Stimulated activated CD4-positive, alpha-beta T cell treated with anti-CD3 and anti-CD28 coated beads, Interleukin-1b, Interleukin-23, amount 100 ng/mL, for 4 hours (primary cell): ENCODE measurements at places on chromosomes 7 and 10.

DNA sequence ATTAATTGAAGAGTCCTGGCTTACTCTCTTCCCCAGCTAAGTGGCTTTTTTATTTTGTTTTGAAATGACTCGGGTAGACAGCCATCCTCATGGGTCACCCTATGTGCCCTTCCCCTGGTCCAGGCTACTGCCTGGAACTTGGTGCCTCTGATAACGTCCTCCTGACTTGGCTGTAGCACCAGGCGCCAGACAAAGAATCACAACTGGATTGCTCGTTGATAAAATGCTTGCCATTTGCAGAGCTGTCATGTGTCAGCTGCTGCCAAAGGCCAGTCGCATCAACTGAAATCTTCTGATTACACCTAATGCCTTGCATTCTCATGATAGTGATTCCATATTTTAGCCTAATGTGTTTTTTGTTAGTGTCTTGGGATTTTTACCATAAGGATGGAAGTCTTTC is 27.4 kb upstream of the ABLIM1 start:
- no peak for DNase-seq

DNA sequence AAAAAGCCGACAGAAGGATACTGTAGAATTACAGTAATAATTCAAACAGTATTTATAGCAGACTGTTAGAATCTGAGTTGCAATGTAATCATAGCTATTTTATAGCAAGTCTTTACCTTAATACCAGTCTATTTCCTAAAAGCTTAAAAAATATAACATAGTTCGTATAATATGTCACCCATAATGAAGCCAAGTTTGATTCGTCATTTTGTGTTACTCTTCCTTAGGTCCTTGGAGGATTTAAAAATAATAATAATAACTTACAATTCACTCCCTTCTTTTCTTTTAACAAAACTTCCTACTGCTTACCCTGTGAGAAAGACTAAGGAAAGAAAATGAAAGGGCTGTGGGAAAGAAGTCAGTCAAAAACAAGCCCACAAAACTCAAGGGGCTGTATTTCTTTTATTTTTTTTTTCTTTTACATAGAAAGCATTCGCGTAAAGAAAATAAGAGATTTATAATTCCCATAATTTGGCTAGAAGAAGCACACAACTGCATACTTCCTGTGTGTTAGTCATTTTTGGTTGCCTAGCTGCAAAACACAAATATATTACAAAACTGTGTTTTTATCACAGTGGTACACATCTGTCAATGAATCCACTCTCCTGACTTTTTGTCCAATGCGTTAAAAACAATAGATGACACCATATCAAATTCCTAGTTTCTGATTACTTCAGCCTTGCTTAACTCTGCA is 187.2 kb upstream of the CELF2 start:
- DNase-seq = no peak

GRCh38 chr7:144786522-144786921 is 49.3 kb downstream of the TPK1 start:
- DNase-seq = no peak

- no peak for DNase-seq
Observed at GRCh38 chr7:66189695-66190503, 15.2 kb upstream of the TPST1 start.

GRCh38 chr10:102313221-102313896 is 68.0 kb downstream of the GBF1 start:
- no peak for DNase-seq

- no peak for DNase-seq
Observed at GRCh38 chr7:66974986-66975590, 20.3 kb downstream of the SBDS start.

DNA sequence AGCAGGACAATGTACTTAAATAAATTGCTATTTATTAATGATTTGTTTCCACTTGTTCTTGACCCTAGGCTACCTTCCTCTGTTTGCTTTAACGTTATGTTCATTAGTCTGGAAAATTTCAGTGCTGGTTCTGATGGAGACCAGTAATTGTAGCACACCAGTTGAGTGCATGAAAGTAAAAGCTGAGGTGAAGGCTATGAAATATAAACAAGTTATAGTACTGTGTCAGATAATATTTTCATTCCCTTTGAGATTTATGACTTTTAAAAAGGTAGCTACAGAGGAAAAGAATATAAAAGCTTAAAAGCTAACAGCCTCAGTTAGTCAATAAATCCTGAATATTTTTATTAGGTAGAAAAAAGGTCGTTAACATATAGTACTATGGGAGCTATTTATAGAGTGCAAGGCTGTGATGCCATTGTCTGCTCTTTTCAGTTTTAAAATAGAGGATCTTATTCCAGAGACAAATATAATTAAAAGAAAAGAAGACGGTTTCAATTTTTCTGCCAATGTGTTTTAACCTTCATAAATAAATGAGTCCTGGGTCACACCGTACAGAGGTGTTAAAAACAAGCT is 351.8 kb upstream of the ETV1 start:
- no peak for DNase-seq

DNA sequence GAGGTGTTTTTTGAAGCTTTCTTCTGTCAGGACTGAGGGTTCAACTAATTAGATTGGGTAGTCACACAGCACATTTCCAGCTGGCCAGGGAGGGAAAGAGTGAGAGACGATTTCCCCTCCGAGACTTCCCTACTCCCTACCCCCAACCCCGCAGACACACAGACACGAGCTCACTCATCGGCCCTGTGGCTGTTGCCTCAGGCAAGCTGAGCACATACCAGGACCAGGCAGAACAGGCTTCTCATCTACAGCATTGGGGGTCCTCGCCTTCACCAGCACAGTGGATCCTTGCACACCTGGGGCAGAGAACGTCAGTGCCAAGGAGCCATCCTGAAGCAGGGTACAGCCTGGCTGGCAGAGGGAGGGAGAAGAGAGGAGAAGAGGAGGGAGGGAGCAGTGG is 144.1 kb downstream of the TMEM178B start:
- no peak for DNase-seq

DNA sequence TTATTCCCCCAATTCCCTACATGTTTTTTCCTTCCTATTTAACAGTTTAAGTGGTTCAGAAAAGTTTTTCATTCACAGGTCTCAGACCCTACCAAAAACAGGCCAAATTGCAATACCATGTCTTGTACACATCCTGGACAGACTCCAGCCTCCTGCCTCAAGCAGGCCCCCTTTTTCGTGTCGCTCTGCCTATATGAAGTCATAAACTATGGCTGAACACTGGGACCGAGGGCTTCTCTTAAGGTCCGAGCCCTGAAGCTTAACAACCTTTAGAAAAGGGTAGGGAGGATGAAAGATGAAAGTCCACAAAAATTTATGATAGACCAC is 1.4 kb downstream of the FBXW4 start:
- DNase-seq = peak; percentile 1

DNA sequence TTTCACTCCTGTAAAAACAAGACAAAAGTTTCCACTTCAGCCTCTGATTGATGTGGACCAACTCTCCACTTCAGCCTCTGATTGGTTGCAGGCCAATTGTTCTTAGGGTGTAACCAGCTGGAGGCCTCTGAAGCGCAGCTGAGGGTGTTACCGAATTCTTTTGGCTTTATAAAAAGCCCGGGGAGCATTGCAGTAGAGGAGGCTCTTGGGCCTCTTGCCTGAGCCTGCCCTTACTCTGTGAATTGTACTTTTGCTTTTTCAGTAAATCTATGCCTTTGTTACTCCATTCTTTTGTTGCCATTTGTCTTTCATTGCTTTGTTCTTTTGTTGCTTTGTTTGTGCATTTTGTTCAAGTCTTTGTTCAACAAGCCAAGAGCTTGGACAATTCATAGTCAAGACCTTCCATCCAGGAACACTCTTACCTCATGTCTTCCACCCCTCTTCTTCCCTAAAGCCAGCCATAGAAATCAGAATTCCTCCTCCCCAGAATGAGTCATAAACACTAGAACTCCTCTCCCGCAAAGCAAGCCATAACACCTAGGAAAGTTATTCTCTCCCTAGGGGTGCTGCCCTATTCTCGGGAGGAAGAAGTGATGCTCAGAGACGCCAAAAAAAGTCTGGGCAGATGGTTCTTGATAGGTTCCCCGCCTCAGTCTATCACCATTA is 53.5 kb upstream of the ARMC3 start:
- no peak for DNase-seq

DNA sequence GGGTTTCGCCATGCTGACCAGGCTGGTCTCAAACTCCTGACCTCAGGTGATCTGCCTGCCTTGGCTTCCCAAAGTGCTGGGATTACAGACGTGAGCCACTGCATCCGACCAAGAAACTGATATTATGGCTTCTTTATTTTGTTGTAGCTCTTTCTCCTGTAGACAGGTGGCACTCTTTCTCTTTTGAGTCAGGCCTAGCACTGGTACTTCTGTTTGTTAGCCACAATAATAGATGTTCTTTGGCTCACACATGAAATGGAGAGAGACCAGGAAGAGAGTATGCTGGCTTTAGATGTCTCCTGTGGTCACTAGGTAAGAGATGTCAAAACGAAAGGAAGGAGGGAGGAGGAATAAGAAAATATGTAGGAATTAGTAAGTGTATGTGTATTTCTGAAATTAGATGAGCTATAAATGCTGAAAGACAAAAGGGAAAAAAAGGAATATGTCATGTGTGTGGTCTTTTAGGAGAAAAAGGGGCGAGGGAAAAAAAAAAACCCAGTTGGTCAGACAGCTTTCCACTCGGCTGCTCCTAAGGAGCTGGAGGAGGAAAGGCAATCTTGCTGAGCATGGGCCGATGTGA is 78.7 kb downstream of the CLEC2L start:
- DNase-seq = no peak
